ENCODE measurements at places on chromosomes 4 and X. TPM values are rescaled to one million over a fixed set of nuclear protein-coding genes. Genes with fewer than 3 reads are reported as not detected.

- no peak for DNase-seq
Observed at GRCh38 chrX:18890724-18891547, 93.0 kb downstream of the PHKA2 start.

- no peak for DNase-seq
Observed at GRCh38 chr4:56671860-56672259, 9.2 kb downstream of the HOPX start.

DNA sequence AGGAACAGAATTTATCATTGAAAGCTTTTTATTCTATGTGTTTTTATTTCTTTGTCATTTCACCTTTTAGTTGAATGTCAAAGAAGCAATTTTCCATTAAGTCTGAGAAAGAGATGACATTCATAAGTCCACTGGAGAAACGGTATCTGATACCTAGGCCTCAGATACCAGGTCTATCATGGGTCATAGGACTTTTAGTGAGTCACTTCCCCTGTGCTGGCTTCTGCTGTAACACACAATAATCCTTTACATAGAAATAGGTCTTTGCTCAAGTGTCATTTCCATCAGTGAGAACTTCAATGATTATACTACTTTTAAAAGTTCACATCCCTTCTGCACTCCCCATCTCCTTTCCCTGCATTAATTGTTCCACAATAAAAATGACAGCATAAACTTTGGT is 125.5 kb upstream of the ARMCX2 start:
- no peak for DNase-seq

- DNase-seq, result no peak
Observed at GRCh38 chr4:40587826-40588225, 41.8 kb downstream of the RBM47 start.

DNA sequence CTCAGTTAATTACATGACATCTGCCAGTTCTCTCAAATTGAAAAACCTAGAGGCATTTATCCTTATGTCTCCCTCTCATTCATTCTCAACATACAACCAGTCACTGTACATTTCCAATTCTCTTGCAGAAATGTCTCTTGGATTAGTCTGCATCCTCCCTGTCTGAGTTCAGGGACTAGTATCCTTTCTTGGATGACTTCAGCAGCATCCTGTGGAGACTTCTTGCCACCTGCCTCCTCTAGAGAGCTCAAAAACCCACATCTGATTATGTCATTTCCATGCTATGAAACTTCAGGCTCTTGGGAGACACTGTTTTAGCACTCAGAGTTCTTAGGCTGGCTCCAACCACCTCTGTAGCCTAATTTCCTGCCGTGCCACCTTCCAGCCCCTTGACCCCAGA is 515.1 kb upstream of the DIPK2B start:
- DNase-seq, result no peak

- DNase-seq, result no peak
Observed at GRCh38 chrX:65926095-65927019, 113.5 kb downstream of the VSIG4 start.

DNA sequence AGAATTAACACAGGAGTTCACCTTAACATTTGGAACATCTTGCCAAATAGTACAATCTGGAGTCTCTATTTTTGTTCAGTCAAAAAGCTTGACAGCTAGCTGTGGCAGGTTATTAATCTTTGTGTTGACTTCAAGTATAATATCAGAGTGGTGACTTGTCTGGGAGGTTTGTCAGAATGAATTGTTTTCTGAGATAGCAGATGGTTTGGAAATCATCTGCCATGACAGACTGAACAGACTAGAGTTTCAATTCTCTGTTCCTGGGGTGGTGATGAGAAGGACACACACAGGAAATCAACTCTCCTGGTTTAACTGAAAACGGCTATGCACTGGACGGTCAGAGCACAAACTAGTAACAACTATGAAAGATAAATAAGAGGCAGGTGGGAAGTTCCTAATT is 203.3 kb upstream of the EMCN start:
- no peak for DNase-seq

GRCh38 chr4:77012726-77013125 is 63.1 kb downstream of the CCNI start:
- no peak for DNase-seq

DNA sequence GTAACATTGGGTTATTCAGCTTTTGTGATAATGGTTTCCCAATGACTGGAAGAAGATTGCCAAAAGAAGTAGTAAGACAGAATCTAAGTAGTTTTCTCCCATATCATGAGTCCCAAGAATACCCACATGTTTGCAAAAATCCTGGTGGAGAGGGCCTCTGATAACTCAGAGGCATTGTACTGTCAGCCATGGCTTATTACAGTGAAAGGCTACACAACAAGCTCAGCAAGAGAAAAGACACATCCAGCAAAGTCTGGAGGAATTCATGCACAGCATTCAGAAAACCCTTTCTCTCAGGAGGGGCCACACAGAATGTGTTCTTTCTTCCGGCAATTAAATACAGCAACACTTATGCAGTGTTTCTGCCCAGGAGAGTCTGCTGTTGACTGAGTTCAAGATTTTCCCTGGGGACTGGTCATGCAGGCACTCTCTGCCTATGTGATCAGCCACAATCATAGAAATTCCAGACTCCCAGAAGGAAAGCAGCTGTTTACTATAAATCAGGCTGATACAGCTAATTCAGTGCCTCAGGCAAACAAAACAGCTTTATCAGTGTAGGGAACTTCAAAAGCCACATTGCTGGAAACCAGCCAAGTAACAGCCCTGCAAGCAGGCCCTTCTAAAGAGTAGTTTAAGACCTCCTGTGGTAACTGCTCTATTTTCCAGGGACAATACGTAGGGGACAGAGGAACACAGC is 937.1 kb downstream of the CCSER1 start:
- DNase-seq, result no peak

DNA sequence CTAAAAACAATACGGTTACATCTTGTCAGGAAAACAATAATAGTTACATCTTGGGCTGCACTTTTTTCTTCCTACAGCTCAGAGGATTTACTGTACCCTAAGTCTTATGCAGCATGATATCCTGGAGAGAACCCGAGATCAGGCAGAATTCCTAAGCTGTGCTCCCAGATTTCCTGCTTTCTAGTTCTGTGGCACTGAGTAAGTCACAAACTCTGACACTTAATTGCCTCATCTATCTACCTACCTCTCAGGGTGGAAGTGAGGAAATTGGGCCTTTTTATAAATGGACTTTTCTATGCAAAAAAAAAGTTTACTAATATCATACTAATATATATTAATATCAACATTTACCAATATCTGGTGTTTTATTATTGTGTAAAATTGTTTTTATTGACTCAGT is 438.5 kb downstream of the INPP4B start:
- DNase-seq, result no peak

- DNase-seq, result no peak
Observed at GRCh38 chr4:62457356-62457755, 1257.2 kb downstream of the ADGRL3 start.

Gene RPS3A
- total RNA-seq, result 1,778 TPM

Gene KLHL4
- total RNA-seq, result 0.95 TPM

Gene PFKFB1
- not detected for total RNA-seq

Gene SMPX
- not detected for total RNA-seq

Gene PABPC5
- 2.8 TPM for total RNA-seq

Gene TLR2
- 77.7 TPM for total RNA-seq

Gene INTS12
- total RNA-seq, result 22.6 TPM

Gene DCAF12L2
- total RNA-seq, result not detected

Gene ATP1B4
- not detected for total RNA-seq

Gene ARHGAP6
- total RNA-seq, result 14.6 TPM

Measured in thoracic aorta (tissue), 2 donors.